Skeletal muscle cell (primary cell): ENCODE measurements at places on chromosomes 3 and 15.

- DNase-seq, result no peak
Measured at GRCh38 chr3:59542276-59542675, 492.5 kb upstream of the CFAP20DC start.

DNA sequence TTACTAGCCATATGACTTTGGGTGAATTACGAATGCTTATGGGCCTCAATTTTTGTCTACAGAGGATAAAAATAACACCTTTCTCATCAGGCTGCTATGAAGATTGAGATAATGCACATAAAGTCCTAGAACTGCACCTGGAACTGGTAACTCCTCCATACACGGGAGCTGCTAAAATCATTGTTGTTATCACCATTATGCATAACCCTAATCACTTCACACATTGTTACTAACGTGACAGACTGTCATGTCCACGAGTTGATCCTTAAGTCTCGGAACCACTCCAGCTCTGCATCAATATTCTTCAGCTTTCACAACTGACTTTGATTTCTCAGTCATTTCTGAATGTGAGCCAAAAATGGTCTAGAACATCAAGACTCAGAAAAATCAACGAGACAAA is 64.1 kb downstream of the RFTN1 start:
- DNase-seq, result no peak

DNA sequence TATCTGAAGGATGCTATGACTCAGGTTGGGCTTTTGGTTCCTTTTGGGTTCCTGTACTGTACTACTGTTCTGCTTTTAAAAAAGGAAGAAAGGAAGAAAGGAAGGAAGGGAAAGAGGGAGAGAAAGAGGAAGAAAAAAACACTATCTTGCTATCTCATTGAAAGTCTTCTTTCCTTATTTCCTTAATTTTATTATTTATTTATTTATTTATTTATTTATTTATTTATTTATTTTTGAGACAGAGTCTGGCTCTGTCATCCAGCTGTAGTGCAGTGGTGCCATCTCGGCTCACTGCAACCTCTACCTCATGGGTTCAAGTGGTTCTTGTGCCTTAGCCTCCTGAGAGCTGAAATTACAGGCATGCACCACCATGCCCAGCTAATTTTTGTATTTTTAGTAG is 198.9 kb upstream of the SOX2 start:
- DNase-seq, result no peak

DNA sequence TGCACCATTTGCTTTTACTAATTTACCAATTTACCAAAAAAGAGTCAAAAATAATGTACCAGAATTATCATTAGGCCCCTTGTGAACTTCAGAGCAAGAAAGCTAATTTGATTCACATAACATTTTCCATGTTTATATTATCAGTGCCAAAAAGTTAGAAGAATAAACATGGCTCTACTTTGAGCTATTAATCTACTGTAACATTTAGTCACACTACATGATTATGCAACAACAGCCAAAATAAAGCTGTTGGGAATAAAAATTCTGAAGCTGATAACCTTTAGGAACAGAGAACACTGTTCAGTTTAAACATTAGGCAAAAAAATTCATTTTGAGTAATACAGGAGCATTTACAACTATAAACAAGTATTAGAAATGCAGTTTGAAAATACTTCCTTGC is 63.6 kb downstream of the PROS1 start:
- no peak for DNase-seq

GRCh38 chr3:107193116-107193515 is 184.1 kb upstream of the CCDC54 start:
- no peak for DNase-seq

- no peak for DNase-seq
Measured at GRCh38 chr3:38111696-38112377, 25.1 kb downstream of the ACAA1 start.

GRCh38 chr15:49179433-49180190 is 9.6 kb downstream of the GALK2 start:
- no peak for DNase-seq

GRCh38 chr3:133832802-133833144 is 27.2 kb downstream of the SRPRB start:
- DNase-seq, result no peak

DNA sequence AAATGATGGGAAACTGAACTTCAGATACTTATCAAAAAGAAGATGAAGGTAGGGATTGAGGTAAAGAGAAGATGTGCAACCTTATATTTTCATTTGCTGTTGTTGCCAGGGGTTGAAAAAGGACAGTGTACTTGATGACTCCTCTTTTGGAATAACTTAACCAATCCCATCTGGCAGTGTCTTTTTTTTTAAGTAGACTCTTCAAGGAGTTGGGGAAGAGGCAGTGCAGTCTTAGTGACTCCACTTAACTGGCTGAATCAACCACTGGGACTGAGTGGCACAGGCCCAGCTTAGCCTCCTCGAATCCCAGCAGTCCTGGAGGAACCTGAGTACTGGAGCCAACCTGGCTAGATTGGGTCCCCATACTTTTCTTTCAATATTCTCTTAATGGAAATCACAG is 27.3 kb upstream of the FILIP1L start:
- no peak for DNase-seq

- no peak for DNase-seq
Measured at GRCh38 chr3:138389144-138389601, 40.8 kb downstream of the MRAS start.

GRCh38 chr3:10600296-10600714 is 94.9 kb upstream of the ATP2B2 start:
- DNase-seq, result no peak

- no peak for DNase-seq
Measured at GRCh38 chr15:83153288-83153687, 45.8 kb downstream of the TM6SF1 start.

- peak; percentile 94 for DNase-seq
Measured at GRCh38 chr15:48385031-48385830, 54.0 kb downstream of the DUT start.

GRCh38 chr3:180417241-180417640 is 184.7 kb upstream of the TTC14 start:
- DNase-seq, result peak; percentile 32

GRCh38 chr3:82509951-82510603 is 748.6 kb upstream of the GBE1 start:
- no peak for DNase-seq

GRCh38 chr3:178513546-178514380 is 22.5 kb upstream of the KCNMB2 start:
- no peak for DNase-seq

- no peak for DNase-seq
Measured at GRCh38 chr3:71978150-71978721, 193.3 kb upstream of the PROK2 start.

GRCh38 chr15:48777645-48778330 is 33.1 kb downstream of the CEP152 start:
- no peak for DNase-seq

DNA sequence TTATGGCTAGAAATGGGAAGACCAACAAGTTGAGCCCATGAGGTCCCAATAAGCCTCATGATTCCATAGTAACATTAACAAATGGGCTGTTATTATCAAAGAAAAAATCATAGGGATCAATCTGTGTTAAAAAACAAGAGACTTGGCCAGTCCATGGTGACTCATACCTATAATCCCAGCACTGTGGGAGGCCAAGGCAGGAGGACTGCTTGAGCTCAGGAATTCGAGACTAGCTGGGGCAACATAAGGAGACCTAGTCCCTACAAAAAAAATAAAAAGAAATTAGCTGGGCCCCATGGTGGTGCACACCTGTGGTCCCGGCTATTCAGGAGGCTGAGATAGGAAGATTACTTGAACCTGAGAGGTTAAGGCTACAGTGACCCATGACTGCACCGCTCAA is 124.8 kb downstream of the DMXL2 start:
- DNase-seq, result no peak

GRCh38 chr3:44439499-44440295 is 37.8 kb downstream of the ZNF445 start:
- peak; percentile 27 for DNase-seq

DNA sequence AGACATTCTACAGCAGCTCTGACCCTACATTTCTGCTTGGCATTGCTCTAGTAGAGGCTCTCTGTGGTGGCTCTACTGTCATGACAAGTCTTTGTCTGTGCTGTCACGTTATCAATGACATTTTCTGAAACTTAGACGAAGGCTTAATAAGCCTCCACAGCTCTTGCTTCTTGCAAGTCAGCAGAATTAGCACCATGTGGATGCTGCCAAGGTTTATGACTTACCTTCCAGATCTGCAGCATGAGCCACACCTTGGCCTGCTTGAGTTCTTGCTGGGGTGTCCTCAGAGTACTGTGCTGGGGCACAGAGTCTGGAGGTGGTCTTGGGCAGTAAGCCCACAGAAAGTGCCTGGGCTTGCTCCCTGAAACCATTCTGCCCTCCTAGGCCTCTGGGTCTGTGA is 9.8 kb downstream of the RTP1 start:
- no peak for DNase-seq

- peak; percentile 19 for DNase-seq
Measured at GRCh38 chr15:98131924-98132323, 171.4 kb downstream of the ARRDC4 start.

- peak; percentile 49 for DNase-seq
Measured at GRCh38 chr3:188926111-188926510, 245.7 kb upstream of the TPRG1 start.
